ENCODE measurements at places on chromosomes 12 and 14.

DNA sequence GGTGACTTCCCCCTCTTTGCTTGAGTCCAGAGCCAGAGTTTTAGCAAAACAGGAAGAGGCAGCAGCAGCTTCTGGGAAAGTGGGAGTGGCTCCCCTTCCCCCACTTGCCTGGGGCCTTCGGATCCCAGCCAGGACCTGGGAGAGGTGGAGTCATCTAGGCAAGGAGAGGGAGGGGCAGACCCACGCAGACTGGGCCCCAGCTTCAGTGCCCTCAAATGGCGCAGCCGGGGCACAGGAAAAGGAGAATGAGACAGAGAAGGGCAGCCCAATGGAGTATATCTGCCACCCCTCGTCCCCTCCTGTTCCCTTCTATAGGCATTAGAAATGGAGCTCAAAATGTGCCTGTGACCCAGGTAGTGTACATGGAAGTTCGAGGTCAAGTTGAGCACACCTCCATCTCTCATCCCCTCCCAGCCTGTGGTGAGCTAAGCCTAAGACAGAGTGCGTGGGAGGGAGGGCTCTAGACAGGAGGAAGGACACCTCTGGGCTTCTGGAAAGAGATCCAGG lies 9.3 kb upstream of the HDAC7 start:
- DNase-seq = peak; percentile 77

GRCh38 chr12:90938451-90938850 lies 16.5 kb downstream of the CCER1 start:
- DNase-seq = no peak

DNA sequence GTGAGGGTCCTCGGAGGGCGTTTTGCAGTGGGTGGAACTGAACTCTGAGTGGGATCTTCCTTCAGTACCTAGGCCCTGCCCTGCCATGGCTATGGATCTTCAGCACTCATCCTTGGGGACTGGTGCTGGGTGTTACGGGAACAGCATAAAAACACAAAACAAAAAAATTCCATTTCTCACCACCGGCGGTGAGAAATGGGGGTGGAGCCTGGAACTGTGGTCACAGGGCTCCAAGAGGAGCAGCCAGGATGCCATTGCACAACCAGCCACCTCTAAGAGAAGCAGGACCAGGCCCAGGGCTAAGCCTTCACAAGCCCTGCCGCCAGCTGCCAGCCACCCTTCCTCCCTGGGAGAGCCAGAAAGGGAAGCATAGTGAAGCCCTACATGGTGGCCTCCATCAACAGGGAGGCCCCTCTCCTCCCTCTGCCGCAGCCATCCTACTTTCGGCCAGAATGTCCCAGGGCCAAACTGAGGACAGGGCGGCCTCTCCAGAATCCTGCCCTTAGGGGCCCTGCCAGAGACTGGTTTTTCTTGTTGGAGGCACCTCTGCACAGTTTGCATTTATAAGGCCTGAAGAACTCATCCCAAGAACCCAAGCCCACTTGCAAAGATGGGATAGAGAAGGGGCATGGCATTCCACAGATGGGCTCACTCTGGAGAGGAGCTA lies 76.5 kb downstream of the VCPKMT start:
- DNase-seq = no peak

DNA sequence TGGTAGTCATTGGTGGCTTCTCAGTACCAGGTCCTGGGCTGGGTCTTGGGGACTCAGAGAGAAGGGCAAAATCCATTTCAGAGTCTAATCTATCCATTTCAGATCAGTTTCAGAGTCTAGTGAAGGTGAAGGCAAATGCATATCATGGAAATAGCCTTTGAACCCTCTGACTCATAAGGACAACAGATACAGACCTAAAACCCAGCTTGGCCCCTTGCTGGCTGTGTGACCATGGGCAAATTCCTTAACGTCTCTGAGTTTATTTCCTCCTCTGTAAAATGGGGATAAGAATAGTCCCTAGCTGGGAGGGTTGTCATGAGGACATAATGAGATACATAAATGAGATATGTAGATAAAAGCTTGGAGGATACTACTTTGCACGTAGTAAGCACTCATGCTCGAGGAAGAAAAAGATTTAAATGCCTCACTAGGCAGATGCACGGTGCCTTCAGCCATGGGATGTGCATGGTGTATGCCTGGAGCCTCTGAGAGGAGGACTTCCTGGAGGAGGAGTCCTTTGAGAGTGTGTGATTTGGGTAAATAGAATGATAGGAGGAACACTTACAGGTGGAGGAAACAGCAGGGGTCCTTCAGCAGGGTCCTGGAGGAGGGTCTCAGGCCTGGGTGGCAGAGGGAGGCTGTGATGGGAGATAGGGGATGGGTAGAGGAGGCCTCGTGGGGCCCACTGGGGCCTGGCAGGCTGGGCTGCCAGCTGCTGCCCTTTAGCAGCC lies 8.0 kb downstream of the DTX1 start:
- DNase-seq = no peak

GRCh38 chr12:95605875-95606274 lies 54.6 kb upstream of the USP44 start:
- DNase-seq = no peak

DNA sequence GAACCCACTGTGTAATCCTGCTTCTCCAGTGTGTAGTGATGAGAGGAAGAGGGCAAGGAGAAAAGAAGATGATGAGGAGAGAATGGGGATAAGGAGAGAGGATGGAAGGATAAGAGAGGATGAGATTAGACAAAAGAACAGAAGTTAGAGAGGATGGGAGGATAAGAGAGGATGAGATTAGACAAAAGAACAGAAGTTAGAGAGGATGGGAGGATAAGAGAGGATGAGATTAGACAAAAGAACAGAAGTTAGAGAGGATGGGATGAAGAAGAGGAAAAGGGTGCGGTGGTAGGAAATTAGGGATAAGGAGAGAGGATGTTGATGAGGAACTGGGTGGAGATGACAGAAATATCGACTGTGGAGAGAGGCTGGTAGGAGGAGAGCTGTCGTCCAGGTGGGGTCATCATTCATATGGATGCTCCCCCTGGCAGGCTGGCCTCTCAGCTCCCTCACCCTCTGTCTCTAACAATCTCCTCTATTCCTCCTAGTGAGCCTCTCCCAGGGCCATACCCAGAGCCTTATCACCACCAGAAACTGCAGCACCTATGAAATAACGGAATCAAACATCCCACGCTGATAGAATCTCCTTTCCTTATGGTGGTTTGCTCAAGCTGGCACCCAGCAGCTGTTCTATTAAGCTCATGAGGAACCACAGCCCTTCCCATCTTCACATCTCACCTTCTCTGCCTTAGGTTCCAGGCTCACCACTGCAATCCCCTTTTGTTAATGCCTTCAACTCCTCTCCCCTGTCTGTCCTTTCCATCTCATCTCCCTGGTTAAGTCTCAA lies 6.0 kb upstream of the CIROP start:
- no peak for DNase-seq

- no peak for DNase-seq
These were observed 146.3 kb upstream of the GZMB start for GRCh38 chr14:24780281-24780680.

- no peak for DNase-seq
These were observed 1613.4 kb upstream of the SEL1L start for GRCh38 chr14:83147006-83147405.

DNA sequence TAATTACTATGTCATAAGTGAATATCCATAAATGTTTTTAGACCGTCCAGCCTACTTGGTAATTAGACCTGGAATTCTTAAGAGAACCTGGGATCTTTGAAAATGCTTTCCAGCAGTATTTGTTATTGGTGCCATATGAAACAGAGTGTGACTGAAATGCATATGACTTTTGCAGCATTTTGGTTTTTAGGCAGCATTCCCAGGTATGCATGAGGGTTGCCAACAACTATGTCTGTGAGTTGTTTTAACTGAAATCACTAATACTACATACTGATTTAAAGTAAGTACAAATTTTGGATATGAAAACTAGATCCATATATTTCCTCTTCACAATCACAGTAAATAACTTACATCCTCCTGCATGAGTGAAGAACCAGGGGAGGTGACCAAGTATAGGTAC lies 437.7 kb upstream of the FAR2 start:
- DNase-seq = no peak

DNA sequence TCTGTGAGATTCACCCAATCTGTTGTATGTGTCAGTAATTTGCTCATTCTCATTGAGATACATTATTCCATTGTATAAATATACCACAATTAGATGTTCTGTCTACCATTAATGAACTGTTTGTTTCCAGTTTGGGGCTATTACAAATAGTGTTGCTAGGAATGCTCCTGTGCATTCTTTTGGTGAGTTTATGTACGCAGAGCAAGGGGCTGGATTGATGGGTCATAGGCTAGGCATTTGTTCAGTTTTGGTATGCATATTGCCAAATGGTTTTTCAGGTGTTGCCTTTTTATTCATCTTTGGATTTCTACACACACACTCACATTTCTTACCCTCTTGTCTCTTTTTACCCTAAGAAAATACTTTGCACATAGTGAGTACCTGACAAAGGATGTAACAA lies 93.4 kb downstream of the GPATCH2L start:
- DNase-seq = no peak

Measured in tibial nerve (tissue), 4 donors.